ENCODE measurements at places on chromosomes 4 and X. TPM values are rescaled to one million over a fixed set of nuclear protein-coding genes. Genes with fewer than 3 reads are reported as not detected.

The FGA gene
- not detected for total RNA-seq

The SHROOM2 gene
- 5.8 TPM for total RNA-seq

GRCh38 chrX:136647677-136648360 lies at the start of gene CD40LG:
Gene CD40LG (plus strand): TSS chrX:136648158. CDS start chrX:136648249, 91 bp downstream.
- no peak for DNase-seq

The ENOX2 gene
- total RNA-seq, result 9.5 TPM

The SMPX gene
- total RNA-seq, result not detected

DNA sequence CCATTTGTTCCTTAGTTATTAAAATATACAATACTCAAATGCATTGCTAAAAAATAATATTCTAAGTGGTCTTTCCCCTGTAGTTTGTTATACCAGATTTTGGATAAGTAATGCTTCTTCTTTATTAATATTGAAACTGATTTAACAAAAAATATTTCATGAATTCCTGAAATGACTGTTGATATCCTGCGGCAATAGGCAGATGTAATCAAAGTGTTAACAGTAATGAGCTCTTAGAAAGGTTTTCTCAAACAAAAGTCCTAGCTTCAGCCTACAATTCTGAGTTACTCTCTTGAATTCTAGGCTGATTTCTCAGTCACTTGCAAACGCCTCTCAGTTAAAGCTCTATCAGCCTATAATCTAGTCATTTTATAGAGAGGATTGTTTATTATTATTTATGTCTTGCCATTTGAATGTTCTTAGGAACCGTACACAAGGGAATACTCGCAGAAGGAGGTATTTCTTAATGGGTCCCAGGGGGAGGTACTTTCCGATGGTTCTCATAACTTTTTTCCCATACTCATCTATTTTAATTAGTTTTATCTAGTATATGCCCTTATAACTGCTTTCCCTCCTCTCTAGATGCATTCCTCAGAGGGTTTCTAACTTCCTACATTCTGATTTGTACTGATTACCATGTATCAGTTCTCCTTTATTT lies 96.8 kb downstream of the FNIP2 start:
- peak; percentile 14 for DNase-seq

DNA sequence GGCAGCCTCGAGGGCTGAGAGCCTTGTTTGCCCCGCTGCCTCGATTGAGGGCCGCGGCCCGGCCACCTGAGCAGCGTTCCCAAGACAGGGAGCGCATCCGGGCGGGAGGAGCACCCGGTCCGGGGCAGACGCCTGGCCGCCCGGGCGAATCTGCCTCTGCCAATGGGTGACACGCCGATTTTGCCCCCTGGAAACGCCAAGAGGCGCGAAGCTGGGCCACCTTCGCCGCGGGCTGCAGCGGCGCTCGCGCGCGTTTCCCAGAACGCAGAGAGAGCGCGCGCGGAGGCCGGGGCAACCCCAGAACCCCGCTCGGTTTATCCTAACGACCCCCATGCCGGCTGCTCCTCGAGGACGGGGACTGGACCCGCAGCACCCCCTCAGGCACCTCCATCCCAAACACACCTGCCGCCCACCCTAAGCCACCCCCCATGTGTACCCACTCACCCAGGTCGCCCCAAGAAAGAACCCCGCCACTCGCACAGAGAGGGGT lies 575 bp downstream of the MAP7D2 start:
- DNase-seq, result no peak

DNA sequence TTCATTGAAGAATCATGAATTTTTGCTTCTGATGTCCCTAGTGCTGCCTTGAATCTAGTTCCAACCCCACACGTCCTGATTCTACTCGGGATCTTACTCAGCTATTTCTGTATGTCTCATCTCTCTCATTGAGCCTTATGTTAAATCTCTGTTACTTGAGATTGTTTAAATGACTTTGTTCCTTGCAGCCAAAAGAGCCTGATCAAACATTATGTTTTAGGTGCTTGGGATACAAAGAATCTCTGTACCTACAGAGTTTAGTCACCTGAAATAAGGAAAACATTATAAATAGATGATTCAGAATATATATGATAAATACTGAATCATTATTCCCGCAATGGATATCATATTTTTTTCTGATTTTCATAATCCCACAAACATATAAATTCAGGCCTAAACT lies 13.7 kb upstream of the ANKRD50 start:
- no peak for DNase-seq

DNA sequence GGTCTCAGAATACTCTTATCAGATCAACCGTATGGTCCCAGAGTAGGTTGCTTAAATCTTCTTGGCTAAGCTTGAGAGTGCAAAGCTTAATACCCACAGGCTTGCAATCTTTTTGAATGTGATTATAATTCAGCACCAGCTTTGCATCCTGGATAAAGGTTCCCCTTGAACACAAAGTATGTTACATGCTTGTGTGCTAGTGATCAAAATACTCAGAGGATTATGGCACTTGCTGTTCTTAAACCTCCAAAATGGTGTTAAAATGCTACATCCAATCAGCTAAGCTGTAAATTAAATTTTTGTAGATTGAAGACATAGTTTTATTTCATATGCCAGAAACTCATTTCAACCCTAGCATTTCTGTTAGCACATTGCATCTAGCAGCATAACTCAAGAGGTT lies 812.2 kb upstream of the TENM3 start:
- DNase-seq, result no peak

The PAPSS1 gene
- total RNA-seq, result 53.1 TPM

DNA sequence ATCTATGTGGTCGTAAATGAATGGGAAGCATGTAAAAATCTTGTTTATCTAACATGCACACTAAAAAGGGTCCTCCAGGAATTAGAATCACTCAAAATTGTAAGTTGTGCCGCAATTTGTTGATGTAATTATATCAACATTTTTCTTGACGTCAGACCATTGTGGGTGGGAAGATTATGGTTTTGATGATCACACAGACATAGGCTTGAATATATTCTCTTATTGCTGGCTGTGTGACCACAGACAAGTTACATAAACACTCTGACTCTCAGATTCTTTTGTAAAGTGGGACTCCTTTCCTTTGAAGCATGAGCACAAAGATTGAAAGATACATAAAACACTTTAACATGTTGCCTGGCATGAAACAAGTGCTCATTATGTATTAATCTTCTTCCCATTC lies 51.5 kb downstream of the IL1RAPL1 start:
- no peak for DNase-seq

DNA sequence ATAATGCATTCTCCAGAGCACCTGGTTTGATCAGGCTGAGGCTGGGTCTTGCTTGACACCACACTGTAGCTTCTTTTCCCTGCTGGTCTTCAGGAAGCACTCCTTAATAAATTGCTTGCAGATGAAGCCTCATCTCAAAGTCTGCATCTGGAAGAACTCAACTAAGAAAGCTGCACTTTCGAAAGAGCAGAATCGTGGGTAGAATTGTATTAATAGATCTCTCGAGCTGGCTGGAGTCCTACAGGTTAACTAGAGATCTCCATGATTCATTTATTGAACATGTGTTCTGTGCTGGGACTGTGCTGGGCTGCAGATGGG lies 152.7 kb downstream of the STK32B start:
- peak; percentile 9 for DNase-seq

The GYG2 gene
- total RNA-seq, result 3.9 TPM

DNA sequence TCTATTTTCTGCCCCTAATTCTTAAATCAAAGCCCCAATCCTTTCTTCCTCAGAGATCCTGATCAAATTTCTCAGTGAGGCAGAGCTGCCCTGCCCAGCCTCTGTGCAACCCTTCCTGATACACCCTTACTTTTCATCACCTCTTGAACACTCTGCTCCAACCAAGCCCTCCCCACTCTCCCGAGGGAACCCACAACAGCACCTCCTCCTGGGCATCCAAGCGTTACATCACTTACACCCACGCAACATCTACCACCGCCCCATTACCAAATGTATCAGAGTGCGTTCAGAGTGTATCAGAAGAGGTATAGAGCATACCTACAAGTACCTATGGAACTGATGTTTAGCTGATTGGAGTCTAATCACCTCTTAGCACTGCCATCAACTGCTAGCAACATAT lies 186.5 kb downstream of the RAP1GDS1 start:
- DNase-seq, result no peak
